ENCODE measurements at places on chromosomes 1 and 21.

- DNase-seq: no peak
Observed at GRCh38 chr1:111208921-111209320, 8.5 kb upstream of the DENND2D start.

DNA sequence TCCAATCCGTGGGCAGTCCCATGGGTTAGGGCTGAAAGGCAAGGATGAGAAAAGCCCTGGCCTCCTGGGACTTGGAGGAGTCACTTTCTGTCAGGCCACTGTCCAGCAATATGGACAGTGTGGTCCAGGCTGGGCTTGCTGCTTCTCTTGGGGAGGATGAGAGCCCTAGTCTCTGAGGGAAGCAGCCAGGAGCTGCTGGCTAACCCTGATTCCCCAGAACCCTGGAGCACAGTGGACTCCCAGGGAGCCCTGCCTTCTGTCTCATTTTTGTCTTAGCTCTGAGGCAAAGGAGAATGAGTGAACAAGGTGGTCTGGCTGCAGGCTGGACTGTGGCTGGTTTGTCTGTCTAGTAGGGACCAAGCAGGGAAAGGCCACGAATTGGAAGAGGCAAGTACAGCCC lies 23.8 kb upstream of the EDN2 start:
- DNase-seq: no peak

GRCh38 chr1:101316256-101316655 lies 79.4 kb downstream of the S1PR1 start:
- DNase-seq: no peak

- no peak for DNase-seq
Observed at GRCh38 chr1:164983023-164983650, 373.4 kb downstream of the LMX1A start.

Measured in activated gamma-delta T cell treated with anti-CD3 and anti-CD28 coated beads, Interleukin-2, amount 50 U/mL, for 16 hours (primary cell).